ENCODE measurements at places on chromosomes 5 and 9.

- no peak overlapping the region for H3K27ac ChIP-seq
- no peak for DNase-seq
- H3K4me1 ChIP-seq, result no peaks in the 10 kb centered on the region
- no peaks in the 10 kb centered on the region for H3K27me3 ChIP-seq
- H3K4me3 ChIP-seq, result no peak overlapping the region
- peaks cover 82% of the 10 kb centered on the region for H3K36me3 ChIP-seq
These were observed 32.2 kb upstream of the PRDM12 start for GRCh38 chr9:130632081-130632710.

DNA sequence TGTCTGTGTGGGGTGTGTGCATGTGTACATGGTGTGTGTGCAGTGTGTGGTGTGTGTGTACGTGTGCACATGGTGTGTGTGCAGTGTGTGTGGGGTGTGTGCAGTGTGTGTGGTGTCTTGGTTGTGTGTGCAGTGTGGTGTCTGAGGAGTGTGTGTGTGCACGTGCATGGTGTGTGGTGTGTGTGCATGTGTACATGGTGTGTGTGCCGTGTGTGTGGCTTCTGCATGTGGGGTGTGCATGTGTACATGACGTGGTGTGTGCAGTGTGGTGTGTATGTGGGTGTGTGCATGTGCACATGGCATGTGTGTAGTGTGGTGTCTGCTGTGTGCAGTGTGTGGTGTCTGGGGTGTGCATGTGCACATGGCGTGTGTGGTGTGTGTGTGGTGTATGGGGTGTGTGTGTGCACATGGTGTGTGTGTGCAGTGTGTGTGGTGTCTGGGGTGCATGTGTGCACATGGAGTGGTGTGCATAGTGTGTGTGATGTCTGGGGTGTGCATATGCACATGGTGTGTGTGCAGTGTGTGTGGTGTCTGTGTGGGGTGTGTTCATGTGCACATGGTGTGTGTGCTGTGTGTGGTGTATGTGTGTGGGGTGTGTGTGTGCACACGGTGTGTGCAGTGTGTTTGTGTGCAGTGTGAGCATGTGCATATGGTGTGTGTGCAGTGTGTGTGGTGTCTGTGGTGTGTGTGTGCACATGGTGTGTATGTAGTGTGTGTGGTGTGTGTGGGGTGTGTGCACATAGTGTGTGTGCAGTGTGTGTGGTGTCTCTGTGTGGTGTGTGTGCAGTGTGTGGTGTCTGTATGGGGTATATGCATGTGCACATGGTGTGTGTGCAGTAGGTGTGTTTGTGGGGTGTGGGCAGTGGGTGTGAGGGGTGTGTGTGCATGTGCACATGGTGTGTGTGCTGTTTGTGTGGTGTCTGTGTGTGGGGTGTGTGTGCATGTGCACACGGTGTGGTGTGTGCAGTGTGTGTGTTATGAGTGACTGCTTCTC lies 40.6 kb upstream of the ZNG1F start:
- no peaks in the 10 kb centered on the region for H3K4me1 ChIP-seq
- DNase-seq, result no peak
- no peak overlapping the region for H3K27ac ChIP-seq
- H3K4me3 ChIP-seq, result no peak overlapping the region

- H3K4me3 ChIP-seq, result peak overlapping the region; percentile 65
- H3K4me1 ChIP-seq, result peaks cover 98% of the 10 kb centered on the region
- DNase-seq, result peak; percentile 91
- H3K27me3 ChIP-seq, result no peaks in the 10 kb centered on the region
- H3K27ac ChIP-seq, result peak overlapping the region; percentile 98
These were observed 12.7 kb downstream of the STK10 start for GRCh38 chr5:172175263-172175719.

DNA sequence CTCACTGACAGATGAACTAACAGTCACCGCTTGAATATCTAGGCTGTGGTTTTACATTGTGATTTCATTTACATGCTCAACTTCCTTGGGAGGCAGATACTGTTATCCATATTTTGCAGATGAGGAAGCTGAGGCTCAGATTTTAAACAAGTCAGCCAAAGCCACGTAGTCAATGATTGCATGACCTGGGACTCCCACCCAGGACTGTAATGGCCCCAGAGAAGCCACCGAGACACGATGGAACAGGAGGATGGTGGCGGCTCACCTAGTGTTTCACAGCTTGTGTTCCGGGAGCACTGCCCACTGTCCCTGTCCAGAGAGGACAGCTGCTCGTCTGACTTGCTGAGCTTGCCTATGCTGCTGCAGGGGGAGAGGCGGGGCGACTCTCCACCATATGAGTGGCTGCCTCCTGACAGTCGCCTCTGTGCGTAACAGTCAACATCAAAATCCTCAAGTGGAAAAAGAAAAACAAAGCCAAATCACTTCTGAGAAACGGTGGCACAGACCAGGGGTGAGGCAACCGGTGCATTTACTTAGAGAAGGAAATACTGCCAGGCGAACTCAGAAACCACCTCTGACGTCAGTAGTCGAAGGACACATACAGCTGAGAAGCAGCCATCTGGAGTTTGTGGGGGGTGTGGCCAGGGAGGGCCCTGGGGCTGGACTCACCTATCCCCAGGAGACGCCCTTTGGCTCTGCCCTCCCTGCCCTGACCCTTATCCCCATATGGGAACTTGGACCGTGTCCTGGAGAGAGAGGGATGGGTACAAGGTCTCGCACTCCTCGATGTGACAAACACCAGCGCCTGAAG lies 82.5 kb downstream of the PRRT1B start:
- no peak overlapping the region for H3K4me3 ChIP-seq
- H3K27me3 ChIP-seq, result no peaks in the 10 kb centered on the region
- H3K36me3 ChIP-seq, result peaks cover 67% of the 10 kb centered on the region
- peaks cover 61% of the 10 kb centered on the region for H3K4me1 ChIP-seq
- H3K27ac ChIP-seq, result peak overlapping the region; percentile 62

DNA sequence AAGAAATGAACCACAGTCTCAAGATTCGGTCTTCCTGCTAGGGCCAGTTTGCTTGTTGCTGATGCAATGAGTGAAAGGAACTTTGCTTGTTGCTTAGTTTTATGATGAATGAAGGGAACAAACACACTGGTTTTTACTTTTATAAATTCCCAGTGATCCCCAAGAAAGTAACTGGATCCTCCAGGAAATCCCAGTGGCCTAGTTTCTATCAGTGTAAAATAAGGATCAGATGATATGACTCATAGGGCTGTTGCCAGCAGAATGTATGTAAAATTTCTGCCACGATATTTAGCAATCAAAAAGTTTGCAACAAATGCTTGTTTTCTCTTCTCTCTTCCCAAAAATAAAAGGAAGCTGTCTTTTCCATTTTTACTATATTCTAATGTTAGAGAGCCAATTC lies 160.1 kb upstream of the CDKN2B start:
- no peak for DNase-seq
- no peaks in the 10 kb centered on the region for H3K36me3 ChIP-seq
- H3K4me3 ChIP-seq, result no peak overlapping the region
- no peaks in the 10 kb centered on the region for H3K27me3 ChIP-seq
- H3K27ac ChIP-seq, result no peak overlapping the region

DNA sequence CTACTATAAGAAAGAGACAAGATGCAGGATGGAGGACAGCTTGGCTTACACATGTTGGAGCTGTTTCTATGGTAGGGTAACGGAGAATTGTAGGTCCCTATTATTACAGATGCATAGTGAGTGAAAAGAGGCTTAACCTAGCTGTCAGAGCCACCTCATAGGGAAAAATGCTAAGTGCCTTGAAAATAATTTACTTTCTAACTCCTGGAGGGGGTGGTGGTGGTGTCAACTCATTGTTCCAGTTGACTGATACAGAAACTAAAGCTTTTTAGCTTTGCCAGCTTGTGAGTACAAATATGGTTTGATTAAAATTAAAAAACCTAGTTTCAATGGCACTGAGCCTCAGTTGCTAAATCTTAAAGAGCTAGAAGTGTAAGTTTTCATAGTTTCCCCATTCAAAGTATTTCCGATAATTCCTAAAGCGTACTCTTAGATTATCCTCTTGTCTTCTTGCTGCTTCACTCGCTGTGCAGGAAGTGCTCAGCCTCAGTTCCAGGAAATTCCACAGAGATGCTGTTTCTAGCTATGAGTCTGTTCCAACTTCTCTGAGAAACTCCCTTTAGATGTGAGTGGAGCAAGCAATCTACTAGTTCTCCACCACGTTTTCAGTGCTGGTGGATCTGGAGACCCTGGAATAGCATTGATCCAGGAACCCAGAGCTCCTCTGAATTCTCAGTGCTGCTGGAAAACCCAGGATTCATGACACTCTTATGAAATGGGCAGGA lies 265.2 kb downstream of the DMAC1 start:
- no peaks in the 10 kb centered on the region for H3K36me3 ChIP-seq
- no peak overlapping the region for H3K27ac ChIP-seq
- H3K4me3 ChIP-seq, result no peak overlapping the region
- DNase-seq, result no peak
- H3K4me1 ChIP-seq, result no peaks in the 10 kb centered on the region

DNA sequence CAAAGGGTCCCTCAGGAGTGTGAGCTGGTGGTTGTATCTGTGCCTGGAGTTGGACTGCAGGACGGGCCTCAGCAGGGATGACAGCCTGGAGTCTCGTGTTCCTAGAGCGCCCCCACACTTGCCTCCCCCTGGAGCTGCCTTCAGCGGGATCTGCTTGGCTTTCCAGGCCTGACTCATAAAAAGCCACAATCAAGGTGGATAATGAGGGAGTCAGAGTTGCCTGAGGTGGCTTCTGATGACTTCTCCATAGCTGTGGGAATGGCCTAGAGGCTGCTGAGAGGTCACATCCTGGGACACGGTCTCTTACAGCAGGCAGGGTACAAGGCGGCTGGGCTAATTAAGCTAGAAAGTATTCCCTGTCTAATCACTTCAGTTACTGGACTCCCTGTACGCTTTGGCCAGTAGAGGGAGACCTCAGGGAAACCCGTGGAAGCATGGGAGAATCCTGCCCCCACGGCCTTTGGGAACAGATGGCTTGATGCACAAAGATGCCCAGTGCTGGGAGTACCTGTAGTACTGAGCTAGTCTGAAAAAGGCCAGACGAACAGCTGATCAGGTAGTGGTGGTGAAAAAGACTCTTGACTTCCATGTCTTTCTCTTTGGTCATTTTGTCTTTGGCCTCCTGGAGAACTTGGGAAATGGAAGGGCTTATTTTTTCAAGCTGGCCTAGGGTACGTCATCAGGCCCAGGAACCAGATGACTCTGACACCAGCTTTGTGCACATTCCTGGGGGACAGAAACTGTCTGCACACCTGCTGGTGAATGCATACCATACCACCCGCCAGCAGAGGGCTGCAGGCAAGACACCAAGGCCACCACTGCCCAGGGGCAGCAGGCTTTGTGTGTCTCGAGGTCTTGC lies 16.1 kb upstream of the FRRS1L start:
- peaks cover 6% of the 10 kb centered on the region for H3K4me1 ChIP-seq
- DNase-seq, result no peak
- H3K36me3 ChIP-seq, result no peaks in the 10 kb centered on the region

Data from CD4-positive, alpha-beta T cell (primary cell).